ENCODE measurements at places on chromosomes 13 and 19. TPM values are rescaled to one million over a fixed set of nuclear protein-coding genes. Genes with fewer than 3 reads are reported as not detected.
A peak's percentile ranks its signal among the peaks of the same experiment; 100 is the strongest.

Gene P2RY11
- total RNA-seq = 6.9 TPM

Gene ERICH6B
- not detected for total RNA-seq

Gene SIAH3
- total RNA-seq = 0.05 TPM

- peaks cover 11% of the 10 kb centered on the region for H3K36me3 ChIP-seq
- H3K4me1 ChIP-seq = peaks cover 14% of the 10 kb centered on the region
- peak overlapping the region; percentile 32 for H3K27ac ChIP-seq
- no peaks in the 10 kb centered on the region for H3K27me3 ChIP-seq
- H3K4me3 ChIP-seq = peak overlapping the region; percentile 86
- DNase-seq = no peak
Observed at GRCh38 chr19:1355568-1356507, 27.9 kb upstream of the NDUFS7 start.

DNA sequence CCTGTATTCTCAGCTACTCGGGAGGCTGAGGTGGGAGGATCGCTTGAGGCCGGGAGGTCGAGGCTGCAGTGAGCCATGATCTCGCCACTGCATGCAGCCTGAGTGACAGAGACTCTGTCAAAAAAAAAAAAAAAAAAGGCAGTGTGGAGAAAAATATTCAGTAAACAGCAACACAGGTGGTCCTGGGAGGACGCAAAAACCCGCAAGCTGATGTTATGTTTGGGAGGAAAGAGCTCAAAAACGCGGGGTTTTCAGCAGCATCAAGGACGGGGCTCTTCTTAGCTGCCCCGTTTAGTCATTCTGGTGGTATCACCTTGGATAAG is 599 bp upstream of the ZNF784 start:
- H3K27me3 ChIP-seq = no peaks in the 10 kb centered on the region
- peak overlapping the region; percentile 94 for H3K27ac ChIP-seq
- peak overlapping the region; percentile 52 for H3K4me3 ChIP-seq
- H3K36me3 ChIP-seq = no peaks in the 10 kb centered on the region
- no peak for DNase-seq

- no peak for DNase-seq
- H3K36me3 ChIP-seq = no peaks in the 10 kb centered on the region
- H3K4me1 ChIP-seq = peaks cover 2% of the 10 kb centered on the region
- no peaks in the 10 kb centered on the region for H3K27me3 ChIP-seq
- no peak overlapping the region for H3K4me3 ChIP-seq
Observed at GRCh38 chr19:39158646-39159260, 33.2 kb downstream of the PAK4 start.

Gene C13orf46
- total RNA-seq = 0.25 TPM

Gene TPP2
- total RNA-seq = 30.4 TPM

DNA sequence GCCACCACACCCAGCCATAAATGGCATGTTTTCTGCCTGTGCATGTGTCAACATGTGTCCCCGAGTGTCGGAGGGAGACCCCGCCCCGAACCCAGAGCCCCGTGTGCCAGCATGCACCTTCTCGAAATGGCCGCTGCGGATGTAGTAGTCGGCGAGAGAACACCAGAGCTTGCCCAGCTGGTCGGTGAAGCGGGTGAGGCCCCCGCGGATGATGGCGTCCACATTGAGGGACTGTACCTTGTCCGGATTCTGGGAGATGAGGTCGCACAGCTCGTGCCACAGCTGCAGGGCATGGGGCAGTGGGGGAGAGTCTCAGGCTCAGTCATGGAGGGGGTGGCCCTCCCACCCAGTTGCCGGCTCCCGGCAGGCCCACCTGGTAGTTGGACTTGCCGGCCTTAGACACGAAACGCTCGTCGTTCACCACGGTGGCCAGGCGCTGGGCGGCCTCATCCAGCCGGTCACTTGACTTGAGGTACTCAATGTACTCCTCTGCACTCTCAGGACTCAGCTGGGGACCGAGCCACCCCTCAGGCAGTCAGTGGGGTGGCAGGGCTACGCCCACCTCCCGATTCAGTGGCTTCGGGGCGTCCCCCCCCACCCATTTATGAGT is 3.5 kb downstream of the XAB2 start:
- no peak for DNase-seq
- peaks cover 55% of the 10 kb centered on the region for H3K36me3 ChIP-seq
- no peak overlapping the region for H3K27ac ChIP-seq
- H3K4me1 ChIP-seq = peaks cover 34% of the 10 kb centered on the region
- no peaks in the 10 kb centered on the region for H3K27me3 ChIP-seq
- no peak overlapping the region for H3K4me3 ChIP-seq

DNA sequence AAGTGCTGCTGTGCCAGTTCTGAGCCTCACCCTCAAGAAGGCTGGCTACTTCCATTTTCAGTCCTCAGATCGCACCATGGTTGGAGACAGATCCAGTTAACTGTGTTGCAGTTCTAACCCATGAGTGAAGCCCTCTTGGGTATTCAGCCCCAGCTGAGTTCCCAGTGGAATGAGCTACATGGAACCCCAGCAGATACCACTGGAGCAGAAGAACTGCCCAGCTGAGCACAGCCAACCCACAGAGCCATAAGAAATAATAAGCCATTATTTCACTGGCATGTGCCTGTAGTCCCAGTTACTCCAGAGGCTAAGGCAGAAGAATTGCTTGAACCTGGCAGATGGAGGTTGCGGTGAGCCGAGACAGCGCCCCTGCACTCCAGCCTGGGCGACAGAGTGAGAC is 59.9 kb downstream of the LATS2 start:
- no peak overlapping the region for H3K4me3 ChIP-seq
- no peaks in the 10 kb centered on the region for H3K36me3 ChIP-seq
- H3K27me3 ChIP-seq = no peaks in the 10 kb centered on the region
- H3K4me1 ChIP-seq = peaks cover 17% of the 10 kb centered on the region

Gene KLK14
- 0.42 TPM for total RNA-seq

Gene TMEM59L
- 0.28 TPM for total RNA-seq

GRCh38 chr19:9061879-9062278 is 25.0 kb upstream of the OR1M1 start:
- peaks cover 6% of the 10 kb centered on the region for H3K27me3 ChIP-seq
- H3K4me1 ChIP-seq = no peaks in the 10 kb centered on the region
- DNase-seq = no peak
- H3K27ac ChIP-seq = no peak overlapping the region
- no peak overlapping the region for H3K4me3 ChIP-seq

Gene SHISA7
- total RNA-seq = not detected

- peaks cover 11% of the 10 kb centered on the region for H3K27me3 ChIP-seq
- peaks cover 22% of the 10 kb centered on the region for H3K4me1 ChIP-seq
- peaks cover 7% of the 10 kb centered on the region for H3K36me3 ChIP-seq
- H3K27ac ChIP-seq = peak within 1 kb of the TSS; percentile 87
Observed at GRCh38 chr19:12994701-12995595, at the start of gene NFIX. NFIX (plus strand) TSS chr19:12995475; CDS start chr19:12995838, 363 bp downstream.

Gene ZNF177
- 2.5 TPM for total RNA-seq

DNA sequence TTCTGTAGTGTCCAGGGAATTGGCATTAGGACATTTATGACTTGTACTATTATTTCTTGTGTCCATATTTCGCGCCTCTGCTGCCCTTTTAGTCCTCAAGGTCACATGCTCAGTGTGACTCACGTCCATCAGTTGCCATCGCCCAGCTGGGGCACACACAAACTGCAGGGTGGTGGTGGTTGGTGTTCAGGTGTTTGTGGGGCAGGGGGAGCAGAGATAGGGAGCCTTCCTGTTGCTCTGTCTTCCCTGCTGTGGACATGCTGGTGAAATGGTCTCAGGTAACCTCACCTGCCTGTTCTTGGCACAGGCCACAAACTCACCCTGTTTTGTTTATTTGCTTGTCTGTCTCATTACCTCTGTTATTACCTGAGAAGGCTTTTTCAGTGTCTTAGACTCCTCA is 22.4 kb downstream of the PRR12 start:
- no peak for DNase-seq
- H3K4me3 ChIP-seq = no peak overlapping the region
- H3K36me3 ChIP-seq = peaks cover 13% of the 10 kb centered on the region
- H3K27ac ChIP-seq = no peak overlapping the region
- H3K27me3 ChIP-seq = no peaks in the 10 kb centered on the region

Gene FXYD3
- total RNA-seq = 0.62 TPM

Gene GMIP
- 4.2 TPM for total RNA-seq

DNA sequence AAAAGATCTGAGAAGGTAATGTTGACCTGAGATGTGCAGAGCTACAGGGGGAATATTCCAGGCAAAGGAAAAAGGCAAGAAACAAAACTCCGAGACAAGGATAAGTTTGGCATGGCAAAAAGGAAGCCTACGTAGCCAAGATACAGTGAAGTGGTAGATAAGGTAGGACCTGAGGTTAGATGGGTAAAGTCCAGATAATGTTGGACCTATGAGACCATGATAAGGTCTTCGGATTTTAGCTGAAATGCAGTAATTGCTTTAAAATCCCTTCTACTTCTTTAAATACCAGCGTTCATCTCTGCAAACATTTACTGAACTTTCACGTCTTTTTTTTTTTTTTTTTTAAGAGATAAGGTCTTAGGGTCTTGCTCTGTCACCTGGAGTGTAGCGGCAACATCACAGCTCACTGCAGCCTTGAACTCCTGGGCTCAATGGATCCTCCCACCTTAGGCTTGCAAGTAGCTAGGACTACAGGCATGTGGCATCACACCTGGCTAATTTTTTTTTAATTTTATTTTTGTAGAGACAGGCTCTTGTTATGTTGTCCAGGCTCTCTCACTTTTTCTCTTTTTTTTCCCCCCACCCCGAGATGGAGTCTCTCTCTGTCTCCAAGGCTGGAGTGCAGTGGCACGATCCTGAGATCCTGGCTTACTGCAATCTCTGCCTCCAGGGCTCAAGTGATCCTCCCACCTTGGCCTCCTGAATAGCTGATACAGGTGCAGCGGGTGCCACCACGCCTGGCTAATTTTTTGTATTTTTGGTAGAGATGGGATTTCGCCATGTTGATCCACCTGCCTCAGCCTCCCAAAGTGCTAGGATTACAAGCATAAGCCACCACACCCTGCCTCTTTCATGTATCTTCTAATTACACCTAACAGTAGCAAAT is 4.2 kb upstream of the WBP4 start:
- peaks cover 76% of the 10 kb centered on the region for H3K4me1 ChIP-seq
- H3K4me3 ChIP-seq = peak overlapping the region; percentile 80
- H3K27me3 ChIP-seq = no peaks in the 10 kb centered on the region
- H3K27ac ChIP-seq = no peak overlapping the region

DNA sequence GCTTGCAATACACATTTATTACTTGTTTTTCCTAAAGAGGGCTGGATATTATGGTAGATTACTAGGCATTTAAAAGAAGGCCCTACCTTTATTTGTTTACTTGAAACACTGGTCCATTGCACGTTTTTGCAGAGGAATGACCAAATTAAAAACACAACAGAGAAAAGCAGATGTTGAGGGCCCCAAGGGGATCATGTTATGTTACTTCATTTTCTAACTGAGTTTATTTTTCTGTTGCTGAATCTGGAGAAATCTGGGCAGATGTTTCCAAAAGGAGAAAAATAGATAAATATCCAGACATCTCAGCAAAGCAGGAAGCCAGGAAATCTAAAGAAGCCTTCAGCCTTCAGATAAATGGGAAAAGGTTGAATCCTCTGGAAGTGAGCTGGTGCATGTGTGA is 353.0 kb downstream of the NDFIP2 start:
- H3K36me3 ChIP-seq = no peaks in the 10 kb centered on the region
- DNase-seq = peak; percentile 23
- H3K27me3 ChIP-seq = no peaks in the 10 kb centered on the region
- no peak overlapping the region for H3K4me3 ChIP-seq
